Urinary bladder (tissue), 4 donors: ENCODE measurements at places on chromosomes 12 and 14.

GRCh38 chr12:65622056-65622455 lies 202.2 kb upstream of the HMGA2 start:
- no peak for DNase-seq

GRCh38 chr14:68363843-68364767 lies 428.8 kb downstream of the ZFP36L1 start:
- DNase-seq: no peak

- DNase-seq: no peak
These were observed 15.9 kb downstream of the EIF2S3B start for GRCh38 chr12:10521555-10521954.

- no peak for DNase-seq
These were observed 11.1 kb upstream of the KRT1 start for GRCh38 chr12:52691076-52691840.

GRCh38 chr12:128818065-128819022 lies 5.4 kb downstream of the SLC15A4 start:
- DNase-seq: no peak

DNA sequence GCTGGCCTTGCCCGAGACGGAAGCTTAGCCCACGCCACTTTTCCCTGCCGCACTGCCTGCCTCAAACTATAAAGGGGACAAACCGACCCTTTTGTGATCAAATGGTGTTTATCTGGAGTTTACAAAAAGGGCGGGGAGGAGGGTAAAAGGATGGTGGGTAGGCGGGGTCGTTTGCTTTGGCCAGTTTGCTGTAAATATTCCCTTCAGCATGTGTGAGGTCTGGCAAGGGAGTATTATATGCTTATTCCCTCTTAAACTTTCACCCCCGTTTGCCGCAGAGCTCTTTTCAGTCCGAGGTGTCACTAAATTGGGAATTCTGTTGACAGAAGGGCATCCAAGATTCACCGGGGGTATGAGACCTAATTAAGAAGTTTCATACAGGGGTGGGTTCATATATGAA lies 3.8 kb upstream of the TBX3 start:
- DNase-seq: no peak

- DNase-seq: no peak
These were observed 72.0 kb upstream of the BBS10 start for GRCh38 chr12:76420222-76420621.

- peak; percentile 26 for DNase-seq
These were observed at the start of gene RASSF9 for GRCh38 chr12:85836197-85837090. TSS of gene RASSF9 (minus strand) at chr12:85836409. CDS start at chr12:85836201, 208 bp downstream.

DNA sequence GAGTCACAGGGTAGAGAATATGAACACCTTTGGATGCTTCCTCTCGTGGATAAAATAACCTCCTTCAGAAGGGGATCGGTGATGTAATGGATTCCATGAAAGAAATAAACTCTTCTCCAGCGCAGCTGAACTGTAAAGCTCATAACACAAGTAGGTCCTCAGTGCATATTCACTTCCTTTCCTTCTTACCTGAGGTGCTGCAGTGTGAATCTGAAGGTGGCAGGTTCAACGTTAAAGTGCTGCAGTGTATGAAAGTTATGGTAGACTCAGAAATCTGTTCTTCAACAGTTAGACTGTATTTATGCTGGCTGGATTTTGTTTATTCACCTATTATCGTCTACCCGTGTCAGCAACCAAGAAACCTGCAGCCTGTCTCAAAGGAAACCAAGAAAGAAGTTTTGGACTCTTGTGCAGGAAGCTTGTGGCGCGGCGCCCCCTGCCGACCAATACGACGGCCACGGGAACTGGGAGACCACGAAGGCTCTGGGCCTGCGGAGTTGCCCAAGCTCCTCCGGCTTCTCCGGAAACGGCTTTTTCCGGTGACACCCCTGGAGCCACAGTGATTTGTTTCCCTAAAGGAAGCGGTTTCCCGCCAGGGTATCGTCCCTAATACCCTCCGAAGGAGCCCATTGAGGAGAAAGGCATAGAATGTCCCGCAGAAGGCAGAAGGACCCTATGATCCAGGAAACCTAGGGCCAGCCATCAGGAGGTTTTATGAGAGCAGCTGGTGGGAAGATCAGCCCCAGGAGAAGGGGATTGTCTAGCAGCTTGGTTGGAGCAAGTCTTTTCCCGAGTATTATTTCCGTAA lies 17.6 kb upstream of the RNASE3 start:
- no peak for DNase-seq
